NCI-H69 (cell line): ENCODE measurements at places on chromosomes 13 and 19.
A peak's percentile ranks its signal among the peaks of the same experiment; 100 is the strongest.

DNA sequence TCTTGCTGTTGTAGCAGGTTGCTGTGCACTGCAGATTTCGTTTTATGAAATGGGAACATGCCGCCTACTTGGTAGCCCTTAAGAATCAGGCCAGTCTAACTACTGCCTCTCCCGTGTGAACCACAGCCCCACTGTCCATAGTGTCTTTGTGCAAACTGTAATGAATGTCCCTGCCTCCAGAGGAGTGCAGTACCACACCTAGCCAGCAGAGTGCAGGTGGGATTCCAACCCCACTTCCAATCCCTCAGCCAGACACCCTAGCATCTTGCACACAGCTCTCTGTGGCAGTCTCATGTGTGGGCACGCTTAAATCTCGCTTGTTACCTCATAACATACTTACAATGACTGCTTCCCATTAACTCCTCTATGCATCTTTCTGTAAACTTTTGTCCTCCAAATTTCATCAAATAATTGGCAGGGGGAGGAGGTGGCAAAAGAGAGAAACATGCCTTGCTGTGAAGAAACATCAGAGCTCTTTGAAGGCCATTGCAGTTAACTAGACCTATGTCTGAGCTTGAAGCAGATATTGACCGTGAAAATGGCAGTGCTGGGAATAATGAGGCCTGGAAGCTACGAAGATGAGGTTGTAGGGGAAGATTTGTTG is 47.2 kb downstream of the ZAR1L start:
- peak; percentile 66 for DNase-seq

DNA sequence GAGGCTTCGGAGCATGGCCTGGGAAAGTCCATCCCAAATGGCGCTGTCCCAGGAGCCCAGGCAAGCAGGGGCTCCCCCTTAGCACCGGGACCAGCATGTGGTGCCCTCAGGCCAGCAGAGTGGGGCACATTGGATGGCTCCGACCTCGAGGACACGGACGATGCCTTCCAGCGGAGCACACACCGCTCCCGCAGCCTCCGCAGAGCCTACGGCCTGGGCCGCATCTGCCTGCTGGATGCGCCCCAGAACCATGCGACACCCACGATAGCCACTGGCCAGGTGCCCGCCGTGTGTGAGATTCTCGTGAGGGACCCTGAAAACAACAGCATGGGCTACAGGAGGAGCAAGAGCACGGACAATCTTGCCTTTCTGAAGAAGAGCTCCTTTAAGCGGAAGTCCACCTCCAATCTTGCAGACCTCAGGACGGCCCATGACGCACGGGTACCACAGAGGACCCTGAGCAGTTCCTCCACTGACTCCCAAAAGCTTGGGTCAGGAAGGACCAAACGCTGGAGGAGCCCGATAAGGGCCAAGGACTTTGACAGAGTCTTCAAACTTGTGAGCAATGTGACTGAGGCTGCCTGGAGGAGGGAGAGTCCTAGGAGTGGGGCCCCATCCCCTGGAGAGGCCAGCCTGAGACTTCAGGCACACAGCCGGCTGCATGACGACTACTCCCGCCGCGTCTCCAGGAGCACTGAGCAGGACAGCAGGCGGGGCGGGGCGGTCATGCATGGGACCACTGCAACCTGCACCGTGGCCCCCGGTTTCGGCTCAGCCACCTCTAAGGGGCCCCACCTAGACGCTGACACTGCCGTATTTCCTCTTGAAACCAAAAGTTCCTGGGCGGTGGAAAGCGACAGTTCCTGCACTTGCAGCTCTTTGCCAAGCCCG is 63.1 kb downstream of the SPATA13 start:
- DNase-seq: no peak

GRCh38 chr13:74103970-74104555 is 30.1 kb downstream of the KLF12 start:
- no peak for DNase-seq

DNA sequence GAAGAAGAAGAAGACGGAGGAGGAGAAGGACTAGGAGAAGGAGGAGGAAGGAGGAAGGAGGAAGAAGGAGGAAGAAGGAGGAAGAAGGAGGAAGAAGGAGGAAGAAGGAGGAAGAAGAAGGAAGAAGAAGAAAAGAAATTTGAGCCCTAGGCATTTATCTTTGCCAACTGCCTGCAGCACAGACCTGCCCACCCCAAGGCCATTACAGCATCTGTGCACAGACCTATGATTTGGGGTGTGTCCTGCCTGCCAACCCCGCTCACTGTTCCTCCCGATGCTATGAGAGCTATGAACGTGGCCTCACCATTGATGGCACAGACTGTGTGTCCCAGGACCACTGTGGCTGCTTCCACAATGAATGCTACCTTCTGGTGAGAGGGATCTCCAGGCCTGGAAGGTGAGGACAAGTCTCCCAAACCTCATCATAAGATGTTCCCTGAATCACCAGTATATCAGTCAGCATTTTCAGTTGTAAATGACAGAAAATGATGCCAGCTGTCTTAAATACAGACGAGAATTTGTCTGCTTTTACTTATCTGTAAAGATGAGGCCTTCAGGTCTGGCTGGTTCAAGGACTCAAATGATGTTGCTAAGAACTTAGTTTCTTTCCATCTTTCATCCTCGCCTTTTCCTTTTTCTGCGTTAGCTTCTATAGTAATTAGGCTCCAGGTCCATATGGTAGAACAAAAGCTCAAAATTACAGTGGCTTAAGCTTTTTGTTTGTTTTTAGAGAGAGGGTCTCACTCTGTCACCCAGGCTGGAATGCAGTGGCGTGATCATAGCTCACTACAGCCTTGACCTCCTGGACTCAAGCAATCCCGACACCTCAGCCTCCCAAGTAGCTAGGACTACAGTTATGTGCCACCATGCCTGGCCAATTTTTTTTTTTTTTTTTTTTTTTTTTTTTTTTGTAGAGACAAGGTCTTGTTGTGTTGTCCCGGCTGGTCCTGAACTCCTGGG is 3.9 kb upstream of the SDHAF1 start:
- peak; percentile 10 for DNase-seq

GRCh38 chr19:15285896-15286591 is 46.3 kb downstream of the BRD4 start:
- DNase-seq: no peak

- DNase-seq: peak; percentile 51
Observed at GRCh38 chr13:76610819-76611415, 275.3 kb downstream of the KCTD12 start.

DNA sequence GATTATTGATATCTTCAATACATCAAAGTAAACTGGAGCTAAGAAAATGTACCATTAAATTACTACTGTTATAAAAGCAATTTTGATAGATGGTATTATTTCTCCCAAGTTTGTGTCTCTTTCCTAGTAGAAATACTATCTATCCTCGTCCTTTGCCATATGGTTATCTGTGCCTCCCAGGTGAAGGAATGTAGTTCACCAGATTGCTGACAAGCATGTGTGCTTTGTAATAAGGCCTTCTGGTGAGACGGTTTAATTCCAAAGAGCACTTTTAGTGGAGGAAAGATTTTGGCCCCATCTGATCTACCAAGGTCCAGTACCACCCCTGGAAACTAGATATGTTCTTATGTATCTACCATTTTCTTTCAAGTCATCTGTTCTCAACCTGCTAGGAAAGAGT is 243.6 kb downstream of the DLEU7 start:
- DNase-seq: peak; percentile 26

DNA sequence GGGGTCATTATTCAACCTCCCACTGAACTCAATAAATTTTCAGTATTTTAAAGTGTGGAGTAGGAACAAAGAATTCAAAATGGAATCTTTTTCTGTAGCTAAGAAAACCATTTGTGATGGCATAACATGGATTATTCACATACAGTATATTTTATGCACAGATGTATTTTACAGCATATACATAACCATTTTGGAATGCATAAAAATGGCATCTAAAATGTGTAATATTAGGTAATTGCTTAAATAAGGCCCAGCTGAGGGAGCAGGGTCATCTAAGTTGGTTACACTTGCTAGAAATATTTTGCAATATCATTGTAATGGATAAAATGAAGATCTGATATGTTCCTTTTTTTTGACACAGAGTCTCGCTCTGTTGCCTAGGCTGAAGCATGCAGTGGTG is 146.9 kb downstream of the LMO7 start:
- no peak for DNase-seq

- DNase-seq: no peak
Observed at GRCh38 chr13:104949840-104950740, 1585.4 kb downstream of the EFNB2 start.

GRCh38 chr13:32216281-32216680 is 98.9 kb downstream of the ZAR1L start:
- no peak for DNase-seq

- DNase-seq: no peak
Observed at GRCh38 chr19:28508666-28509065, 704.3 kb downstream of the UQCRFS1 start.

DNA sequence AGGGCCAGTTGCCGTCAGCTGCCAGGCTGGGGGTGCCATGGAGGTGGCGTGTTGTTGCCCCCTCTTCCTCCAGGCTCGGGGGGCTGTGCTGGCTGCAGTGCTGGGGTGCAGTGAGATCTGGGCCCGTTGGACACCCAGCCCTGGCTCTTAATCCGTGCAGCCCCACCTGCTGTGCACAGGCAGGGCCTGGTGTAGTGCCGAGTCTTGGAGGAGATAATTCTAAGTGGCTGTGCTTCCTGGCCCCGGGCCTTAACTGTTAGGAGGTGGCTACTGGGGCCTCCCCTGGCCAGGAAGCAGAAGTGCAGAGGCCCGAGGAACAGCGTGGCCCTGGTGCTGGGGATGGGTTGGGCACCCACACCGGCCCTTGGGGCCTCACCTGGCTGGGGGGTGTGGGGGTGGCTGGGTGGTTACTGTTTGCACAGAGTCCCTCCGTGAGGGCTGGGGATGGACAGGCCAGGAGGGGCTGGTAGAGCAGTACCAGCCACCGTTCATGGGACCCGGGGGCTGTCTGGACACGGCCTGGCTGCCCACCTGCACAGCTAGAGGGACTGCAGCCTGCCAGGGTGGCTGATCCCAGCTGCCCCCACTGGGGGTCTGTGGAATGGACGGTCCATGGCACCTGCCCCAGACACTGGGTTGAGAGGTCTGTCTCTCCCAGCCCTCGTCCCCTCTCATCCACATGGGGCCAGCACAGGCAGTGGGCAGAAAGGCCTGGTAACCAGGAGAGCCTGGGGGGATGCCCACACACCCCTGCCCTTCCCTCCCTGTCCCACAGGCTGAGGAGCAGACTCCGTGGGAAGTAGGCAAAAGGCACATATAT is 3.3 kb downstream of the GPX4 start:
- no peak for DNase-seq

DNA sequence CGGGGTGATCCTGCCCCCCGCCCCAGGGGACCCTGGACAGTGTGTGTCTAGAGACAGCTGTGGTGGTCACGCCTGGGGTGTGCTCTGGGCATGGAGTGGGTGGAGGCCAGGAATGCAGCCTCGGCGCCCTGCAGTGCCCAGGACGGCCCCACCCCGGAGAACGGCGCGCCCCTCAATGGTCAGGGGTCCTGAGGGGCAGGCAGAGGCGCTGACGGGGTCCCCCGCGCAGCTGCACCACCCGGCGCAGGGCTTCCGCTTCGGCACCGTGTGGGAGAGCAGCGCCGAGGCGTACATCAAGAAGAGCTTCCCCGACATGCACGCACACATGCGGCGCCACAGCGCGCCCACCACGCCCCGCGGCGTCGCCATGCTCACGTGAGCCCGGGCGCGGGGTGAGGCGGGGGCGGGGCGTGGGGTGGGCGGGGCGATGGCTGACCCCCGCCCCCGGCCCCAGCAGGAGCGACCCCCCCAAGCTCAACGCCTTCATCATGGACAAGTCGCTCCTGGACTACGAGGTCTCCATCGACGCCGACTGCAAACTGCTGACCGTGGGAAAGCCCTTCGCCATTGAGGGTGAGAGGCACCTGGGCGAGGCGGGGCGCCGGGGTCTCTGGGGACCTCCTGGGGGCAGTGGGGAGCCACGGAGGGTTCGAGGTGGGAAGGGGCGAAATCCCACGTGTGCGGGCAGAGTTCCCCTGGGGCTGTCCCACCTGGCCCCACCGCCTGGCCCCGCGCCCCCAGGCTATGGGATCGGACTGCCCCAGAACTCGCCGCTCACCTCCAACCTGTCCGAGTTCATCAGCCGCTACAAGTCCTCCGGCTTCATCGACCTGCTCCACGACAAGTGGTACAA is 7.4 kb downstream of the GRIN3B start:
- DNase-seq: no peak

DNA sequence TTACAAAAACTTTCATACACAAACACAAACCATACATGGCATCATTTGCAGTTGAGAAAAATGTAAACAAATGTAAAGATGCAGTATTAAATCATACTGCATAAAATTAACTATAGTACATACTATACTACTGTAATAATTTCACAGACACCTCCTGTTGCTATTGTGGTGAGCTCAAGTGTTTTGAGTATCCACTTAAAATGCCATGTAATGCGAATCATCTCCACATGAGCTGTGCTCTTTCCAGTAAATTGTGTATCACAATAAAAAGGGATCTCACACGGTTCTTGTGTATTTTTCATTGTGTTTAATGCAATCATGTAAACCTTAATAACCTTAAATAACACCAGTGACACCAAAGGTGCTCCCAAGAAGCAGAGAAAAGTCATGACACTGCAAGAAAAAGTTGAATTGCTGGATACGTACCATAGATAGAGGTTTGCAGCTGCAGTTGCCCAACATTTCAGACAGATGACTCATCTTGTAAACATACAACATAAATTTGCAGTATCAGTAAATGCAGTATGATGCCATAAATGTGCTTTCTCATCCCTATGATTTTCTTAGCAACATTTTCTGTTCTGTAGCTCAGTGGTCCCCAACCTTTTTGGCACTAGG is 166.6 kb downstream of the RAP2A start:
- no peak for DNase-seq

DNA sequence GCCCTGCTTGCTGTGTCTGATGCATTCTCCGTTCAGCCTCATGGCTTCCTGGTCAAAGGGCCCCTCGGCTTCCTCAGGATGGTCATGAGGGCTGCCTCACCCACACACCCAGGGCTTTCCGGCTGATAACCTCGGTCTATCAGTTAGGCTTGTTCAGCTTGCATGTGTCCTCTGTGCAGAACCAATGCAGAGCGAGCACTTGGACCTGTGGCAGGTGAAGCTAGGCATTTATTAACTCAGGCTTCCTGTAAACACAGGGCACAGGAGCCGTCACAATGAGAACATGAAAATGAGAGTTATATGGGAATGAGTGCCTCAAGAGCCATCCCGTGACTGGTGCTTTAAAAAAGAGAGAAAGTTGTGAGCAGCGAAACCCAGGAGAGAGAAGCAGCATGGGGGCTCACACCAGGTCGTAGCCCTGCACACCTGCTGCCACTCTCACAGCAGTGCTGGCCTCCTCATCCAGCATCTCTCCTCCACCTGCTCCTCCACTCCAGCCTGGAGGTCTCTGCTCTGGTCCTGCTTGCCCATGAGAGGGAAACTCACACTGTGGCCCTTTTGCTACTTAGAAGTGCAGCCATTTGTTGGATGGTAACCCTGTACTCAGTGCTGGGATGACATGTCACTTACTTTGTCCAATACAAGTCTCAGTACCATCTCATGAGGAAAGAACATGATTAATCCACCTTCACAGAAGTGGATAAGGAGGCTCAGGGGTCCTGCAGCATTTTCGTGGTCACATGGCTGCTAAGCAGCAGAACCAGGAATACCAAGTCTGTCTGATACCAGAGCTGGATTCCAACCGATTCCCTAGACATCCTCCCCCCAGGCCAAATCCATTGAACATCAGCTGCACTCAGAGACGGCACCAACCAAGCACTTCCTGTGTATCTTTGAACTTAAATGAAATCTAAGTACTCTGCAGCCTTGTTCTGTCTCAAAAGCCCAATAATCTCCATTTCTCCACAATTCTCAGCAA is 50.5 kb upstream of the IRS2 start:
- DNase-seq: no peak

GRCh38 chr19:23698711-23699520 is 11.9 kb upstream of the ZNF675 start:
- peak; percentile 77 for DNase-seq
